ENCODE measurements at places on chromosomes 4 and X.

- DNase-seq, result no peak
These were observed 47.3 kb downstream of the PJA1 start for GRCh38 chrX:69117876-69118526.

GRCh38 chr4:80086296-80086695, 13.3 kb upstream of the ANTXR2 start:
- DNase-seq, result no peak

GRCh38 chr4:72791054-72791453, 222.0 kb upstream of the ADAMTS3 start:
- DNase-seq, result no peak

DNA sequence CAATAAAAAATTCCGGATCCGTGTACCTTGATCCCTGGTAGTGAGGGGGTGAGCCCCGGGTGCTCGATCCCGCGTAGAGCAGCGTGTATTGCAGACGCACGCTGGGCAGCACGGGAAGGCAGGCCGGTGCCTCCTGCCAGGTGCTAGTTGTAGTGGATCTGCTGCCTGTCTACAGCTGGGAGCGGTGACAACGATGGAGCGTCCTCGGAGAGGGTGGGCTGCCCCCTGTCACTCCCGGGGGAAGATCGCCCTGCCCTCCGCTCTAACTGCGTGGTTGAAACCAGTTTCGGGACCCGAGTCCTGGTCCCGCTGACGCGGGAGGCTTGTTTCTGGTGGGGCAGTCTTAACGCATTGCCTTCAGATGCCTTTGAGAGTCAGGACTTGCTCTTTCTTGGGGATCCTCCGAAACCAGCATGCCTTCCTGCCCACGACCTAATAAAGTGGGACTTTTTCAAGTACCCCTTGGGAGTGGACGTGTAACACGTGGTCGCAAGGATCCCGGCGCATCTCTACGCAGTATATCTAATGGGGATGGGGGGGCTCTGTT, 2.7 kb upstream of the NKX6-1 start:
- DNase-seq, result no peak

GRCh38 chr4:162523171-162523570, 359.4 kb upstream of the FSTL5 start:
- no peak for DNase-seq

DNA sequence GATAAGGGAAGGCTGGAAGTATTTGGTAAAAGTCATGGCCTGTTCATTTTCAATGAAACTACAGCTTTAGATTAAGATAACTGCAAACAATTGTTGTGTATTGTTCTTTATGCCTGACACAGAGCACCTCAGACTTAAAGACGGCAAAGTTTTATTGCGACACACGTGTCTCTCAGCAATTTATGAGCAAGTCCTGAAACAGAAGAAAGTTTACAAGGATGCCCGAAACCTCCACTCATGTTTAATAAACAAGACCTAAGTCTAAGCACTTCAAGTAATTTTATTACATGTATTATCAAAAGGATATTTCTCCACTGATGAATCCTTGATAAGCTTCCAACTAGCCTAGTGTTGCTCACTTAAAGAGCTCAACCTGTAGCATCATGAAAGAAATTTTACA, 51.0 kb downstream of the DHX15 start:
- DNase-seq, result no peak

DNA sequence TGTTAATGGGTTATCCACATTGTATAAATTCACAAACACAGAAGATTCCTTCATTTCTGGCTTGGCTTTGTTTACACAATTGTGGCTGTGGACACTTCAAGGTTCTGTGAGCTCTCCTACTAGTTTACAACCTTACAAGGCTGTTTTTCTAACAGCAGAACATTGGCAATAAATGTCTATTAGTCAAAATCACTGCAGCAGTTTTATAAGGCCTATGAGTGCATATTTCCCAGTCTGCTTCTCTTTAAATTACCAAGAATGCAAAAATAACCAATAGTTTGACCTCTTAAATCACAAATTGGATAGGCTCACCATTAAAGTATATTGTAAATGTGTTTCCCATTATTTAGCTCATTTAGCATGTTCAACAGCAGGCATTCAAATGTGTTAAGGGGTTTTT, 239.2 kb downstream of the DKK2 start:
- DNase-seq, result no peak

DNA sequence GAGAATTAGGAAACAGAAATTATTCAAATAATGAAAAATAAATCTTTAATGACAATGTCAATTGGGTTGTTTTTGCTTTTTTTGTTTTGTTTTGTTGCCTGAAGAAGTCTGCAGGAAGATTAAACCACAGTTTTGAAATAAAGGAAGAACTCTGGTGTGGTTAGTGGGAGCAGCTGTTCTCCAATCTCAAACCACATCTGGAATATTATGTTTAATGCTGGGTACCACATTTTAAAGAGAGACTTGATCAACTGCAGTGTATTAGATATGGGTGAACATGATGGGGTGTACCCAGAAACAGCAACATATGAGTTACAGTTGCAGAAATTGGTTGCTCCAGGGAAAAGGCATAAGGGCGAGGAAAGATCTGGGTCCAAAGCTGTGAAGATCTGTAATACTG, 171.2 kb upstream of the RPL34 start:
- DNase-seq, result no peak

- DNase-seq, result no peak
These were observed 444.0 kb upstream of the PITX2 start for GRCh38 chr4:111066887-111067286.

GRCh38 chrX:139831675-139832456, 101.0 kb downstream of the ATP11C start:
- DNase-seq, result no peak

DNA sequence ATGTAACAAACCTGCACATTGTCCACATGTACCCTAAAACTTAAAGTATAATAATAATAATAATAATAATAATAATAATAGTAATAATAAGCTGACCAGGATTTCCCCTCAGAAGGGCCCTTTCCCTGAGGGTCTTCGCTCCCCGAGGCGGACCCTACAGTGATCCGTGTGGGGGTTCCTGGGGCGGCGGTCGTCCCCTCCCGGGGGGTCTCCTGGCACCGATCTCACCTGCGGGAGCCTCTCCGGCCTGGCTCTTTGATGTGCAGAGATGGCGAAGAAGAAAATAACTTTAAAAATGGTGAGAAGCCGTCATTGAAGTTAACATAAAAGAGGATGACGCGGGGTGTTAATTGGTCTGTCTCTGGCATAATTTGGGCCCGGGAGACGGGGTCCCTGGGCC, 48.2 kb upstream of the PPP2R3B start:
- DNase-seq, result no peak

DNA sequence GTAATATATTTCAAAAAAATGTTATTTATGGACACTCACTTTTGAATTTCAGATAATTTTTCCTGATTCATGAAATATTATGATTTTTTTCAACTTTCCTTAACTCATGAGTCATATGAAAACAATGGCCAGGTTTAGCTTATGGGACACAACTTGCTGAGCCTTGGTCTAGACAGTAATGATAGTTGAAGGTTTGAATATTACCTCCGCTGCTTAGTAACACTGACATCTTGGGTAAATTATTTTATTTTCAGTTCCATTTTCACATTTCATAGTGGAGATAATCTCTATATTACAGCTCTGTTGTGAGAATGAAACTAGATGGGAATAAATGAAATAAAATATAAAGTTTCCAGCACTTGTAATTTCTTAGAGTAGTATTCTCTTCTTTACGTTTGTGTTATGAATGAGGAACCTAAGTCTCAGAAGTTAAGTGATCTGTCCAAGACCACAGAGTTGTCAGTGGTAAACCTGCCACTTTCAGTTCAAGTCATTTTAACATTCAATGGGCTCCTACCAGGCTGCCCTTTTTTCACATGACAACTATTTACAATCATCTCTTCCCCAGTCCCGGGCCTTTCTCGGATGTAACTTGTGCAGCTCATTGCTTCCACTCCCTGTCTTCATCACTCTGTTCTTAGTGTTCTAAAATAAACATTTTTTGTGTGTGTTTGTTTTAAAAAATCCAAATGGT, 46.8 kb upstream of the GC start:
- DNase-seq, result no peak

DNA sequence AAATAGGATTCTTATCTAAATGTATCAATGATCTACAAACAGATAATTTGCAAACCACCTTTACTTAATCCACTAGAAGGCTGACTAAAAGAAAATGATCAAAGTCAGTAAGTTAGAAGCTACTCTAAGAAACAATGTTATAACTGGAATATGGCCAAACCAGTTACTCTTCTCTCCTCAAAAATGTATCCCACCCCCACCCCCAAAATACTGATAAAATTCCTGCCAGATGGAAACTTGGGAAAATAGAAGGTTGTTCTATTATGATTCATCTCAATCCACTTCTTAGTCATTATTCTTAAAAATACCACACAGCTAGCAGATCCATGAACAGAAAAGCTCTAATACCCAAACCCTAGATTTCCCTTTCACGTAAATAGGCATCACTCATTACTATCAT, 206.4 kb downstream of the KLHL13 start:
- no peak for DNase-seq

DNA sequence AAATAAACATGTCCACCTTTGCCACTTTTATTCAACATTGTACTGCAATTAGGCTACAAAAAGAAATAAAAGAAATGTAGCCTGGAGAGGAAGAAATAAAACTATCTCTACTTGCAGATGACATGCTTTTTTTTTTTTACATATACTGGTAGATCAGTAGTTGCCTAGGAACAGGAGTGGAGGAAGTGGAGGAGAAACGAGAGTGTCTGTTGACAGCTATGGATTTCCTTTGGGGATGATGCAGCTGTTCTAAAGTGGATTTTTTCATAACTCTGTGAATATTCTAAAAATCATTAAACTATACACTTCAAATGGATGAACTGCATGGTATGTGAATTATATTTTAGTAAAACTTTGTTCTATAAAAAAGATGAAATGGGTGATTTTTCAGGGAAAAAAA, 116.4 kb downstream of the ANAPC4 start:
- no peak for DNase-seq

GRCh38 chr4:6107114-6107791, 89.0 kb upstream of the C4orf50 start:
- no peak for DNase-seq

DNA sequence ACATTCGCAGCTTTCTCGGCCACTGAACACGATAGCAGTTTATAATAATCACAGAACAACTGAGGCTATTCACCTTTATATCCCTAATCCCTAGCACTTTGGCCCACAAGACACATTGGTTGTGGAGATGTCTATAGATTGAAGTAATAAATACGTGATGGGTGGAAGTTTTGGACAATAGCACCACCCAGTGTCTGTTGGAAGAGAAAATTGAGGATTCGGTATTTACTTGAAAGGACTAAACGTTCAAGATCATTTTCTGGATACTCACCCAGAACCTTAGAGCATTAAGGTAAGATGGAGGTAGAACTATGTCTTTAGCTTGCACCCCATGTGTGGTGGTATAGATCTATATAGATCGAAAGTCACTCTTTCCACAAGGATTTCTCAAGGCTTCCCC, 787 bp upstream of the TMSB15A start:
- DNase-seq, result peak; percentile 2

GRCh38 chr4:120540625-120541024, 381.9 kb downstream of the PRDM5 start:
- DNase-seq, result no peak

- no peak for DNase-seq
These were observed 8.9 kb upstream of the HTRA3 start for GRCh38 chr4:8260656-8261111.

DNA sequence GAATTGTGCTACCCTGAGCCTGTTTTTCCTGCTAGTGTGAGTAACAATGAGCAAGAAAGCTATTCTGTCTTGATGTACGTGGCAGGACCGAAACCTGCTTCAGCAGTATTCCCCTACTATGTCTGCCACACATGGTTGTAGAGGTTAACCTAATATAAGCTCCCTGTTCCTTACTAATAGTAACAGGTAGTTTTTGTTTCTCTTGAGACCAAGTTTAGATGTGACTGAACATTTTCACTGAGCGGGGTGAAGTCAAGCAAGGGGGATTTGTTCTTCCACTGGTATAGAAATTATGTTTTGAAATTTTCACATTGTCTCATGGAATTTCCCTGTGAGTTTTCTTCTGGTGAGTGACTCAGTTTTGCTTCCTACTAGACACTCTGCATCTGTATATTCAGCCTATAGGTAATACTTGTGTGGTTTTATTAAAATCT, 37.3 kb downstream of the RRAGB start:
- no peak for DNase-seq

- DNase-seq, result no peak
These were observed 485.1 kb downstream of the TRIML1 start for GRCh38 chr4:188624370-188624769.

DNA sequence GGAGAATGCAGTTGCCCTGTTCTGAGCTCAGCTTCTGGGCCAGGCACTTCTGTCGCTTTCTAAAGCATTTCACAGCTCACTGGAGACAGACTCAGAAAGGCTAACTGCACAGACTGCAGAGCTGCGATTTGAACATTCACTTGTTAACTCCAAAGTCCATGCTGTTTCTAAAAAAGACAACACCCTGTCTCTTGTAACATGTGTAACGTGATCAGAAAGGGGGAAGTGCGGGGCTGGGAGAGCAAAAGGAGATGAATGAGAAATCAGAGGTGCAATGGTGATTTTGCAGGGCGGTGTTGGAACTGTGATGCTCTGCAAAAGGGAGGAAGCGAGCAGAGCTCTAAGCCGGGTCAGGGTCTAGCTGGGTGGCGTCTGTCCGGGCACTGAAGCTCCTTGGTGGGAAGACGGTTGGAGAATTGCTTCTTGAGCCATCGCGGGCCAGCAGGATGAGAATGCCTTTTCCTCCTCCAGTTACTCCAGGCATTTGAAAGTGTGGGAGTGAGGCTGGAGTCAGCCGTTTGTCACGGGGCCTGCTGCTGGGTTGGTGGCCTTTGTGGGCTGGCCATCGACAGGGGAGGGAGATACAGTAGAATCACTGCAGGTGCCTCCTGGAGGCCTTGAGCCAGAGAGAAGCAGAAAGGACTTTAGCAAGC, 20.3 kb downstream of the TBC1D14 start:
- DNase-seq, result no peak

DNA sequence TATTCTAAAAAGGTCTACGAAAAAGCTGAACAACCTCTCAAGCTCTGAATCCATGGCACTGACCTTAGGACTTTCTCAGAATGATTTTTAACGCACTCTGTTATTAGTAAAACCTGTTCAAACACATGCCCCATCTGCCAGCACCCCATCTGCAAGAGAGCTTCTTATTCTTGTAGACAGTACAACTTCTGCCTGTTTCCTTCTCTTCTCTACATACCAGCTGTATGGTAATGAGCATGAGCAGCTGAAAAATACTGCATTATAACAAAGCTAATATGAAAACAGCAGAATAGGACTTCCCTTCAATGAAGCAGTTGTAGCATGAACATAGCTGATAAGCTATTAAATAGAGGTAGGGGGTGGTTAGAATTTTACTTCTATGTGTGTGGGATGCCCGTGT, 167.9 kb downstream of the FBXW7 start:
- no peak for DNase-seq
